ENCODE measurements at places on chromosomes 2 and 18. TPM values are rescaled to one million over a fixed set of nuclear protein-coding genes. Genes with fewer than 3 reads are reported as not detected.

OTOF gene
- total RNA-seq: 0.37 TPM

DNA sequence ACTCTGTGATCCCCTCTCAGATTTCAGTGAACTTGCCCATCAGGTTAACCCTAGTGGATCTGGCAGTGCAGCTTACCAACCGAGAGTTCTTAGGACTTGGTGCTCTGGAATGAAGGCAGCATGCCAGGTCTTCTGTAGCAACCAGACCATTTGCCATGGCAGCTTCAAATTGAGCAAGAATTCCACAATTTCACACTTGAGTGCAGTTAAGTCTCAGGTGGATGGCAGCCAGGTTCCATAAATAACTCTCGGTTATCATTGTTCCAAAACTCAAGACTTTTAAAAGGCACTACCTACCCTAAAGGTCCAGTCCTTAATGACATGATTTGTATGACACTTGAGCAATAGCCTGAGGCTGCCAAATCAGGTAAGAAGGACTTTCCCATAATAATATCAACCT, 48.1 kb downstream of the GALNT3 start:
- no peak for DNase-seq

- DNase-seq: no peak
Observed at GRCh38 chr18:59537579-59537978, 159.6 kb downstream of the CCBE1 start.

DNA sequence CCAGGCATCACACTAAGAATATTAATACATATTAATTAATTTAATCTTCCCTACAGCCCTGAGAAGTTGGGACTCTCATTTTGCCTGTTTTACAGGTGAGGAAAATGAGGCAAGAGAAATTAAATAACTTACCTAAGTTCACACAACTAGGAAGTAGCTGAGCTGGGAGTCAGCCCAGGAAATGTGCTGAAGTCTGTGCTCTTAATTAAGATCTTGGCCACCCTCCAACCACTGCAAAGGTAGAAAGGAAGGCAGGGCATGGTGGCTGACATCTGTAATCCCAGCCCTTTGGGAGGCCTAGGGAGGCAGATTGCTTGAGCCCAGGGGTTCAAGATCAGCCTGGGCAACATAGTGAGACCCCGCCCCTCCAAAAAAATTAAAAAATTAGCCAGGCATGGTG, 12.9 kb upstream of the MGAT4A start:
- DNase-seq: peak; percentile 34

KLHL30 gene
- not detected for total RNA-seq
